Daoy (cell line): ENCODE measurements at places on chromosomes 1 and 21.

- DNase-seq: no peak
Observed at GRCh38 chr1:211783266-211783665, 47.3 kb downstream of the LPGAT1 start.

DNA sequence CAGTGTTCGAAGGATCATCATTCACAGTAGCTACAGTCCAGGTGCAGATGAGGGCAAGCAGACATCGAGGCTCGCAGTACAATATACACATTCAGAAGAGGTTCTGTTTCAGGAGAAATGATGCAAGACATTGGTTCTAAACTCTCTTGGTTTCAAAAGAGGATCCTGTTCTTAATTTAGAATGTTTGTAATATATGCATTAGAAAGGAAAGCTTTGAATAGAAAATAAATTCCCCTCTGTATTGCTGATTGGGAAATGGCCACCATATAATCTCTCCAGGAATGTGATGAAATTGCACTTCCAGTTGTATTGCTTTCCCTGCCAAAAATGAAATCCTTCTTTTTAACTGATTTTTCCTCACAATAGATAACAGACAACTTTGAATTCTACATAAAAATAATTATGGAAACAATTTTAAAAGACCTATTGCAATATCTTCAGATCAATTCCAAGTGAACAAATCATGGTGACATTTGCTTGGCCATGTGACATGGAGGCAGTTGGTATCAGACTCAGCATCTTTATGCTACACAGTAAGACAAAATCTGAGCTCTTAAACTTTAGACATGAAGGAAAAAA lies 27.6 kb upstream of the SIPA1L2 start:
- no peak for DNase-seq

DNA sequence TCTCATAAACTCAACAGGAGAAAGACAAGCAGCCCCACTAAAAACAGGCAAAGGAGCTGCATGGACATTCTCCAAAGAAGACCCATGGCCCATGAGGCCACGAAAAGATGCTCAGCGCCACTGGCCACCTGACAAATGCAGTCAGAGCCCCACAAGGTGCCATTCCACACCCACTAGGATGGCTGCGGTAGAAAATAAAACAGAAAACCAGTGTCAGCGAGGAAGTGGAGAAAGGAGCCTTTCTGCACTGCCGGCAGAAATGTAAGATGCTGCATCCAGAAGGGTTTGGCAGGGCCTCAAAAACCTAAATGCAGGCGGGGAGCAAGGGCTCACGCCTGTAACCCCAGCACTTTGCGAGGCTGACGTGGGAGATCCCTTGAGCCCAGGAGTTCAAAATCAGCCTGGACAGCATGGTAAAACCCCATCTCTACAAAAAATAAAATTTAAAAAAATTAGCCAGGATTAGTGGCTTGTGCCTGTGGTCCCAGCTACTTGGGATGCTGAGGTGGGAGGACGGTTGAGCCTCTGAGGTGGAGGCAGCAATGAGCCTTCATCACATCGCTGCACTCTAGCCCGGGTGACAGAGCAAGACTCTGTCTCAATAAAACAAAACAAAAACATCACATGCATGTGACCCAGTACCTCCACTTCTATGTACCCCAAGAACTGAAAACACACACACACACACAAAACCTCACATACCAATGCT lies 4.2 kb downstream of the WNT9A start:
- DNase-seq: no peak

GRCh38 chr1:5982868-5983267 lies 9.4 kb downstream of the NPHP4 start:
- DNase-seq: no peak

DNA sequence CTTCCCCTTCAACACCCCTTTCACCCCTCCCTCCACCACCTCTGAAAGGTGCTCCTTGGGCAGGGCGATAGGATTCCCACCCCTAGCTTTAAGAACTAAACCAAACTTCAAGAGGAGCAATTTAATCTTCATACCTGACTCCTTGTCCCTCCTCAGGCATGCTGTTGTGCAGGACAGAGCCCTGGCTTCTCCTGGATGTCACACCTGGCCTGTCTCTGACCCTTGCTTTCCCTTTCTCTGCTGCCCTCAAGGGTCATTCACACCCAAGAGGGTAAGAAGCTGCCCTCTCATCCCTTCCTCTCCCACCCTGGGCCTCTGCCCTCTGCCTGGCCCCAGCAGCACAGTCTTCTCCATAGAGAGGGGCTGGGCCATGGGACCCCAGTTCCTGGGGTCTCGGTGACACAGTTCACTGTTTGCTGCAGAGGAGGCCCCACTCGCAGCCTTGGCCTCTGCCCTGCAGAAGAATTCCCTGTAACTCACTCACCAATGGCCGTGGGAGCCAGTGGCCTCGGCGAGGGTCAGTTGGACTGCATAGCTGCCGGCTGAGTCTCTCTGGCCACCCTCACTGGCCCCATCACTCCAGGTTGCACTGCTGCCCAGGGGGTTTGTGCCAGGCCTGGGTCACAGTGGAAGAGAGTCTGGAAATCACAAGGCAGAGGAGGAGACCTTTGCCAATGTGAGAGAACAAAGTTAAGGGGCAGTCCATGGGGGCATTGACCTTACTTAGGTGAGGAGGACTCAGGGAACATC lies 28.4 kb upstream of the LHX4 start:
- no peak for DNase-seq

GRCh38 chr1:6224718-6225117 lies 11.0 kb downstream of the ICMT start:
- DNase-seq: no peak

DNA sequence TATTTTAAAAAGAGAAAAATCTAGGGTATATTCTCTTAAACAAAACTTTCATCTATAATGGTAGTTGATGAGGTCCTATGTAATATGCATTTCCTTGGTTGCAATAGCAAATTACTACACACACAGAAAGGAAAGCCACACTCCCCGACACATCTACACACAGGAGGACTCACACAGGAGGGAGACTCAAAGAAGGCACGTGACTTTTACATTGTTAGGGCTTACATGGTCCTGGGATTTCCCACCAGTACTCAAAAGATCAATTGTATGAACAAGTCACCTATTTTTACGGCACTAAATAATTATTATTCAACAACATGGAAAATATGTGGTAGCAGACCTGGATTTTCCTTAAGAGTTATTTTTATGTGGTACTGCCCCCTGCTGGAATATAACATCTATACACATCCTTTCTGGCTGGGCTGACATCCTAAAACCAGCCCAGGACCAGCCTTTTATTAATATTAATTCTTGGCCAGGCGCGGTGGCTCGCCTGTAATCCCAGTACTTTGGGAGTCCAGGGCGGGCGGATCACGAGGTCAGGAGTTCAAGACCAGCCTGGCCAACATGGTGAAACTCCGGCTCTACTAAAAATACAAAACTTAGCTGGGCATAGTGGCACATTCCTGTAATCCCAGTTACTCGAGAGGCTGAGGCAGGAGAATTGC lies 33.9 kb upstream of the LGALS8 start:
- DNase-seq: peak; percentile 50

GRCh38 chr21:44301961-44302406 lies 2.1 kb downstream of the PFKL start:
- no peak for DNase-seq

GRCh38 chr1:4027008-4027407 lies 126.9 kb upstream of the C1orf174 start:
- no peak for DNase-seq

GRCh38 chr1:179800481-179800880 lies 57.4 kb downstream of the FAM163A start:
- DNase-seq: no peak

DNA sequence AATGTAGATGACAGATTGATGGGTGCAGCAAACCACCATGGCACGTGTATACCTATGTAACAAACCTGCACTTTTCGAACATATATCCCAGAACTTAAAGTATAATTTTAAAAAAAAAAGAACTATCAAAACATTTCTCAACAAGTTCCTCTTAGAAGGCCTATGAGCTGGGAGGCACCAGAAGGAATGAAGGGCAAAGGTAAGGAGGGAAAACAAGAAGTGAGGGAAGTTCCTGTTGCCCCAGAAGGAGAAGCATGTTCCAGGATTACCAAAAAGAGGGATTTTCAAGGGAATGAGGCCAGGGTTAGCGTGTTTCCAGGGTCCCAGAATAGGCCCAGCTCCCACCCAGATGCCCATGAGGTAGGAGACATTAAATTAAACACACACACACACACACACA lies 361.0 kb downstream of the SETD4 start:
- DNase-seq: no peak

- DNase-seq: peak; percentile 93
Observed at GRCh38 chr1:68384872-68385411, 64.8 kb downstream of the RPE65 start.

DNA sequence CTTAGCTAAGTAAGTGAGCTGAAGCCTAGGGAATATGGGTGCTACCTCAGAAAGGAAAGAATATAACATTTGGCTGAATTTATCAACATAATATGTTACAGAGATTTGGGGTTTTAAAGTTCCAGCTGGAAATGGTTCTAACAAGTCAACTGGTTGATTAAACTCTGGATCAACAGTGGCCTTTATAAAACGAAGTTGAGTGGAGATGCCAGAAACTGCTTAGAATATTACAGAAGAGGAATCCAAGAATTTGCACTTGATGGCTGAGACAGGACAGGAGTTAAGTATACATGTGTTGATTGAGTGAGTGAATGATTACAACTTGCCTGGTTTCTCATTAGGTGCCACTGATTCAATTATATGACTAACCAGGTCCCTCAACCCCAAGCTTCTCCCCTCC lies 7.4 kb upstream of the ZBTB17 start:
- DNase-seq: no peak

- DNase-seq: no peak
Observed at GRCh38 chr1:33152685-33153432, 29.0 kb downstream of the TRIM62 start.

DNA sequence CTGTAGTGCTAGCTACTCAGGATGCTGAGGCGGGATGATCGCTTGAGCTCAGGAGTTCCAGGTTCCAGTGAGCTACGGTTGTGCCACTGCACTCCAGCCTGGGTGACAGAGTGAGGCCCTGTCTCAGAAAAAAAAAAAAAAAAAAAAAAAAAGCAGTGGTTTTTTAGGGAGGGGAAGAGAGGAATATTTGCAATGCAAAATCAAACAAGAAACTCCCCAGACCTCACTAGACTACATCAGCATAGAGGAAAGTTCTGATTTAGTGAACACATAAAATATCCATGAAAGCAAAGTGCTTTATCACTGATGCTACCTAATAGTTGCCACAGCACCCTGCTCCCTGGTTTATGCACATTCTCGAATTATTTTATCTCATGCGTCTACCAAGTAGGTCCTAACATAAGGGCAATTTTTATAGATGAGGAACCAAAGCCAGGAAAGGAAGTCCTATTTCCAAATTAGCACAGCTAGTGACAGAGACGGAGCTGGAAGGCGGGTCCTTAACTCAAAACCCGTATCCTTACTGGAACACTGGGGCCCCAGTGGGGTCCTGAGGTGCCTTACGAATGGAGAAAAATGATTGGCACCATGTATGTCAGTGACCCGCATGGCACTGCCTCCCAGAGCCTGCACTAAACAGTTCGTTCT lies 50.7 kb upstream of the GPR157 start:
- DNase-seq: no peak

- no peak for DNase-seq
Observed at GRCh38 chr1:229884765-229885164, 182.3 kb upstream of the GALNT2 start.

DNA sequence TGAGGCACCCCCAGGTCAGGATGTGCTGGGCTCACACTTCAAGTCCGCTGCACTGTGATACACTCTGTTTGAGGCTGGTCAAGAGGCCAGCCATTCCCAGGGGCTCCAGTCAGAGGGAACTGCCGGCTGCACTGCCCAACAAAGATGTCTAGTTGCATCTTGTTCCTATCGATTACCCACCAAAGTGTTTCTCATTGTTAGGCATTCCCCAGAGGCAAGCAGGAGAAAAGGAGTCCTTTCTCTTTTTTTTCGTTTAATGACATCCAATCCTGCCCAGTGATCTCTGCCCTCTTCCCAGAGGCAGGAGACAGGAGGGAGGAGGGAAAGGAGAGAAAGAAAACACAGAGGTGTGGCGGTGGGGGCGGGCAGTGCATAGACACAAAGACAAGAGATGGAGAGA lies 150.4 kb downstream of the OMA1 start:
- no peak for DNase-seq

DNA sequence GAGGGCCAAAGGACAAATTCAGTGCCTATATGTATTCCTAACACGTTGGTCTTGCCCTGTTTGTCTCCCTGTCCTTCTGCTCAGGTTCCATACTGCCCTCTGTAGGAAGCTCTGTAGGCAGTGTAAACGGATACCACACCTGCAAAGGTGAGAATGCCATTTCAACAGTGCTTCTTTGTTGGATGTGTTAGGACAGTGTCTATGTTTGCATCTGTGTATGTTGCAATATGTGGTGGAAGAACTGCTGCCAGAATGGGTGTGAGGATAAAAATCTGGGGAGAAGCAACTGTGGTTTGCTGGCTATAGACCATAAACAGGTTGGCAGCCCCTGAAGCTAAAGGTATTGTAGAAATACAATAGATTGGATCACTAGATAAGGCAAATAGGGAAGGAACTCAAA lies 113.1 kb upstream of the BMP8A start:
- peak; percentile 12 for DNase-seq

- DNase-seq: peak; percentile 57
Observed at GRCh38 chr1:91884459-91885212, 1.3 kb downstream of the TGFBR3 start.

GRCh38 chr1:12230549-12231275 lies 882 bp downstream of the VPS13D start:
- no peak for DNase-seq

DNA sequence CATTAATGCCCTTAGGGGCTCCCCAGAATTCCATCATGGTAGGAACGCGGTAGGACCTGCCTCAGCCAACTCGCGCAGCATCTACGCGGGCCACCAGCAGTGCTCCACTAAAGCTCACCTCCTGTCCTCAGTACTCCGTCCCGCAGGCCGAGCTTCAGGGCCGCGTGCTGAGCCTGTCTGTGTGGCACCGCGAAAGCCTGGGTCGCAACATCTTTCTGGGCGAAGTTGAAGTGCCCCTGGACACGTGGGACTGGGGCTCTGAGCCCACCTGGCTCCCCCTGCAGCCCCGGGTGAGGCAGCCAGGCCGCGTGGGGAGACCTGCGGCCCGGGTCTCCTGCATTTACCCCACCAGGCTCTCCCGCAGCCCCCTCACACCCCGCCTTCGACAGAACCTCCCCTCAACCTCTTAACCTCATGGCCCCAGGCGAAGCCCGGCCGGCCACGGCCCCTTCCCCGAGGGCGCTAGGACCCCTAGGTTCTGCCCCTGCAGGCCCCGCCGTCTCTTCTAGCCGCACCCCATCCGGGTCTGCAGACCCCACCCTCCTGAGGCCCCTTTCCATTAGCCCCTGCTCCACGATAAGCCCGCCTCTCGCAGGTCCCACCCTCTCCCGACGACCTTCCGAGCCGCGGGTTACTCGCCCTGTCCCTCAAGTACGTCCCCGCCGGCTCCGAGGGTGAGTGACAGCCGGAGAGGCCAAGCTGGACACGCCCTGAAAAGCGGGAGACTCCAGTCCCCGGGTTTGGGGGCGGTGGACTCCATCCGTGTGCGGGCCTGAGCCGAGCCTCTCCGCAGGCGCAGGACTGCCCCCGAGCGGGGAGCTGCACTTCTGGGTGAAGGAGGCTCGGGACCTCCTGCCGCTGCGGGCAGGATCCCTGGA lies 9.1 kb downstream of the SYTL1 start:
- no peak for DNase-seq

- no peak for DNase-seq
Observed at GRCh38 chr1:91783423-91784170, 102.4 kb downstream of the TGFBR3 start.
